ENCODE measurements at places on chromosomes 12 and 14.
A peak's percentile ranks its signal among the peaks of the same experiment; 100 is the strongest.

GRCh38 chr12:62191491-62192179, 68.6 kb upstream of the USP15 start:
- DNase-seq: no peak

DNA sequence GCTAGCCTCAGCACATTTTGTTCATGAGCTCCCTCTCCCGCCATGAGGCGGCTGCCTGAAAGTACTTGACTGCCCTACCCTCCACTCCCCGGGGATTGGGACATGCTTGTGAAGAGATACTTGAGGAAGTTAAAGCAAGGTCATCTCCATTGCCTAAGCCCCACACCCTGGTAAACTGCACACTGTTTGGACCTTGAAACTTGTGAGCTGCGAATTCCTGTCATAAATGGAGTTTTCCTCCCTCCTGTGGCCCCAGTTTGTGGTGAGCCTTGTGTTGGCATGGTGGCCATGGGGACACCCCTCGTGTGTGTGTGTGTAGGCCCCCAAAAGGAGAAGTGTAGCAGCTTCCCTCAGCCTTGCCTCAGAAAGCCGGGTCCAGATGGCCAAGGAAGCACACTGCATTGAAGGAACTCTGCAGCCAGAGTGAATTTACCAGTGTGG, 395.5 kb downstream of the ZFP36L1 start:
- no peak for DNase-seq

GRCh38 chr12:4243091-4243490, 30.5 kb upstream of the CCND2 start:
- no peak for DNase-seq

- DNase-seq: peak; percentile 30
Observed at GRCh38 chr12:56521590-56522371, at the start of gene RBMS2. Gene RBMS2 (plus strand): TSS chr12:56521820. CDS start chr12:56522024, 204 bp downstream.

DNA sequence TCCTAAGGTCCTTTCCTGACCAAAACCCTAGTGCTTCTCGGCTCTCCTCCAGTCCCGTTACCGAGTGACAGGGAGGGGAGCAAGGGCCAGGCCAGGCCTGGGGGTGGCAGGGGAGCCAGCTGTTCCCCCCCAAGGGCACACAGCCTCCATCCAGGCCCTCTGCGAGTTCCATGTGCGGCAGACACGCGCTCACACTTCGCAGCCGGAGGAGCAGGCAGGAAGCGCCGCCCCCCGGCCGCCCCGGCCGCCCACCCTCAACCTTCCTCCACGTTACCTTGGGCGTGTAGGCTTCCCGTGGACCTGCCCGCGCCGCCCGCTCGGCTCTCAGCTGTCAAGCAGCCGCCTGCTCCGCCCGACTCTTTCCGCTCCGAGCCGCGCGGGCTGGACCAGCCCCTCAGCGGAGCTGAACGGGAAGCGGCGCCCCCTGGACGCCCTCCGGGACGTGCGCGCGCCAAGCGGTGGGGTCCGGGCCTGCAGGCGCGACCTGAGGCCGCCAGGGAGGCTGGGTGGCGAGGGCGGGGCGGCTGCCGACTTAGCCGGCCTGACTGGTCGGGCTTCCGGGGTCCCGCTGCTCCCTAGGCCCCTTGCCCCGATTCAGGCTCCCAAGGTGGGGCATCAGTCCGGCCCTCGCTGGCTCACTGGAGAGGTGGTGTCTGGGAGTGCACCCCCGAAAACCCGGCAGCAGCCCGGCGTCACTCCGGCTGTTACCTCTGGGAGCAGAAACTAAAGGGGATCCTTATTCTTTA, at the start of gene CRACR2A:
CRACR2A (minus strand) TSS at position 369 of the 746 bp plus-strand sequence. CDS start 56,110 bp downstream, outside the sequence.
- DNase-seq: peak; percentile 68

DNA sequence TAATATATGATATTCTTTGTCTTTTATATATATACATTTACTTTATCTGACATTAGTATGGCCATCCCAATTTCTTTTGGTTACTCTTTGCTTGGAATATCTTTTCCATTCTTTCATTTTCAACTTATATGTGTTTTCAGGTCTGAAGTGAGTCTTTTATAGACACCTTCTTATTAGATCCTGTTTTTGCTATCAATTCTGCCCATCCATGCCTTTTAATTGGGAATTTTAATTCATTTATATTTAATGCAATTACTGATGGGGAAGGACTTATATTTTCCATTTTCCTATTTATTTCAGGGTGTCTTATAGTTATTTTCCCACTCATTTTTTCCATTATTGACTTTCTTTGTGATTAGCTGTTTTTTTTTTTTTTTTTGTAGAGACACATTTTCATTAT, 43.4 kb downstream of the GABARAPL1 start:
- DNase-seq: no peak

- DNase-seq: no peak
Observed at GRCh38 chr14:90332271-90332584, 487 bp upstream of the NRDE2 start.

DNA sequence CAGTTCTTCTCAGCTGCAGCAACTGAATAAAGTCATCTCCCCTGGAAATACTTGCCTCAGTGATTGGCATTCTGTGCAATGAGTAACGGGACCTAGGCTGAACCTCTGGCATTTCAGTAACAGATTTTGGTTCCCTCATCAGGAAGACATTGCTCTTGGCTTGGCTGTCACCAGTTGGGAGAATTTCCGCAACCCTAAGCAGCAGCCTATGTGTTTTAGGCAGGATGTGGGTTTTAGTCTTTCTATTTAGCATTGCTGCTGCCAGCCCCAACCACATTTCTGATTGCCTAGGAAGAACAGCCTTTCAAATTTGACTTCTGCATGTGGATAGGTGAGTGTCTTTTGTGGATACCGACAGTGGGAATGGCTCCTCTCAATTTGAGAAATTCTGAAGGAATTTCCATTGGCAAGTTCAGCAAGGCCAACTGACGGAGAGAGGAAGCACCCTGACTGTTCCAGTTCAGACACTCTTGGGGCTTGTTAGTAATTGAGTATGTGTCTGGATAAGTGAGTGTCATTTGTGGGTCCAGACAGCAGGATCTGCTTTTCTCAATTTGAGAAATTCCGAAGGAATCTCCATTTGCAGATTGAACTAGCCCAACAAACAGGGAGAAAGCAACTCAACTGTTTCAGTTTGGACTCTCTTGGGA, 19.0 kb upstream of the CLEC2A start:
- DNase-seq: no peak

DNA sequence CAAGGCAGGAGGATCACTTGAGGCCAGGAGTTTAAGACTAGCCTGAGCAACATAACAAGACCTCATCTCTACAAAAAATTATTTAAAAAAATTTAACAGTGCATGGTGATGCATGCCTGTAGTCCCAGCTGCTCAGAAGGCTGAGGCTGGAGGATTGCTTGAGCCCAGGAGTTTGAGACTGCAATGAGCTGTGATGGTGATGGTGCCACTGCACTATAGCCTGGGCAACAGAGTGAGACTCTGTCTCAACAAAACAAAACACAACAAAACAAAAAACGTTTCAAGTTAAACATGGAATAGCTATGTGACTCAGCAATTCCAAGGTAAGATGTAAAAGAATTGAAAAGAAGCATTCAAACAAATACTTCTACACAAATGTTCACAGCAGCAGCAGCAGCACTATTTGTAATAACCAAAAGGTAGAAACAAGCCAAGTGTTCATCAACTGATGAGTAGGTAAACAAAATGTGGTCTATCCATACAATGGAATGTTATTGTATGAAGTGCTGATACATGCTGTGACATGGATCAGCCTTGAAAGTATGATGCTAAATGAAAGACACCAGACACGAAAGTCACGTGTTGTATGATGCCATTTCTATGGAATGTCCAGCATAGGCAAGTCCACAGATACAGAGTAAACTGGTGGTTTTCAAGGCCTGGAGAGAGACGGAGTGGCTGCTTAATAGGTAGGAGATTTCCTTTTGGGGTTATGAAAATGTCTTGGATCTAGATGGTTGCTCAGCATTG, 31.4 kb downstream of the CFAP251 start:
- no peak for DNase-seq

- no peak for DNase-seq
Observed at GRCh38 chr12:98738002-98738401, 92.9 kb downstream of the APAF1 start.

- no peak for DNase-seq
Observed at GRCh38 chr14:105282098-105282725, 18.6 kb downstream of the BRF1 start.

- no peak for DNase-seq
Observed at GRCh38 chr12:68102731-68103130, 56.8 kb downstream of the IFNG start.

GRCh38 chr12:102847131-102847530, 69.9 kb downstream of the PAH start:
- DNase-seq: no peak

DNA sequence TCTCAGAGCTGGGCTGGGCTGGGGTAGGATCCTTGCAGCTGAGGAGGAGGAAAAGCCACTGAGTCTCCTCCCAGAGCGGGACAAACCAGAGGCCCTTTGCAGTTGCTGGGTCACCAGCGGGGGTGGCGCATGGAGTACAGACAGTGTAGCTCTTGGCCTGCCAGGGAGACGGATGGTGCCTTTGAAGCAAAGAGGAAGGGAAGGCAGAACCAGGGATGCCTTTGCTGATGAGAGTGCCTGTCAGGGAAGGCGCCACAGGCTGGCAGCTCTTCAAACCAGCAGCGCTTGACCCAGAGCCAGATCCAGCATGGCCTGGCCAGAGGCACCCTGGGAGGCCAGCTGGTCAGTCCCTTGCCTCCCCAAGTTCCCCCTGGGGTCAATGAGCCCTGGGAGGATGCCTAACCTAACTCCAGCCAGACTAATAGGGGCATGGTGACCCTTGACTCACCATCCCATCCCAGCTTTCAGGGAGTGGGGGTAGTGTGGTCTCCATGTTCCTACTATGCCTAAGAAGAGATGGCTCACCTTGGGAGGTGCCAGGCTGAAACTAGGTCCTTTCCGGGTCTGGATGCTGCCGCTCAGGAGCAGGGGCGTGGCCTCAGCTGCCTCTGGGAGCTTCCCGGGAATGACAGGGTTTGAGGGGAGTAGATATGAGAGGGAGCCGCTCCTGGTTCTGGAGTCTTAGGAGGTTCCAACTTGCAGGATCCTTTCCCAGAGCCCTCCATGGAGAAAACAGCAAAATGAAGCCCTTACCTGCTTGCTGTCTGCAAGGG, 19.8 kb downstream of the VASH1 start:
- DNase-seq: no peak

DNA sequence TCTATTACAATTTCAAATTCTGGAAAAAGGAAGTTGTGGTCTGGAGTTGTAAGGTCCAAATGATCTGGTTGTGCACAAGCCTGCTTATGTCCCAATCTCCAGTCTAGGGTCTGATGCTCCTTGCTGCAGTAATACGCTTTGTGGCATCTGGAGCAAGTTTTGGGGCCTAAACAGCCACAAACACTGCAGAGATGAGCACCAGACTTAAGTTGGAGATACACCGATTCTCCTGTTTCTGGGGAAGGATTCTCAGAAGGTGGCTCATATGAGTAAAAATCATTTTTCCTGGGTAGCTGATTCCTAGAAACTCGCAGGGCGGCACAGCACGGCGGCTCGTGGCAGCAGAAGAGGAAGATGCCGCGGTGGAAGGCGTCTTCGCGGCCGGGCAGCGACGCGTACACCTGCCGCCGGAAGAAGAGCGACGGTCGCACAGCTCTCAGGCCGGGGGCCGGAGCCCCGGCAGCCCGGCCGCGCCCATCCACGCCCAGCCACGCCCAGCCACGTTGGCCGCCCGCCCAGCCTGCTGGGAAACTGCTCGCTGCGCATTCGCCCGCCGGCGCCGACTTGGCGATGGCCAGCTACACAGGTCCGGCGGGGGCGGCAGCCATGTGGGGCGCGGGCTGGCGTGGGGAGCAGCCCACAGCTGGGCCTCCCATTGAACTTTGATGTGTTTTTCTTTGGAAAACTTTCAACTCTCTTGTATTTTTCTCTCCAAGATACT, 129.0 kb downstream of the ASCL4 start:
- DNase-seq: no peak

- no peak for DNase-seq
Observed at GRCh38 chr12:121574025-121574424, 6.8 kb downstream of the KDM2B start.

DNA sequence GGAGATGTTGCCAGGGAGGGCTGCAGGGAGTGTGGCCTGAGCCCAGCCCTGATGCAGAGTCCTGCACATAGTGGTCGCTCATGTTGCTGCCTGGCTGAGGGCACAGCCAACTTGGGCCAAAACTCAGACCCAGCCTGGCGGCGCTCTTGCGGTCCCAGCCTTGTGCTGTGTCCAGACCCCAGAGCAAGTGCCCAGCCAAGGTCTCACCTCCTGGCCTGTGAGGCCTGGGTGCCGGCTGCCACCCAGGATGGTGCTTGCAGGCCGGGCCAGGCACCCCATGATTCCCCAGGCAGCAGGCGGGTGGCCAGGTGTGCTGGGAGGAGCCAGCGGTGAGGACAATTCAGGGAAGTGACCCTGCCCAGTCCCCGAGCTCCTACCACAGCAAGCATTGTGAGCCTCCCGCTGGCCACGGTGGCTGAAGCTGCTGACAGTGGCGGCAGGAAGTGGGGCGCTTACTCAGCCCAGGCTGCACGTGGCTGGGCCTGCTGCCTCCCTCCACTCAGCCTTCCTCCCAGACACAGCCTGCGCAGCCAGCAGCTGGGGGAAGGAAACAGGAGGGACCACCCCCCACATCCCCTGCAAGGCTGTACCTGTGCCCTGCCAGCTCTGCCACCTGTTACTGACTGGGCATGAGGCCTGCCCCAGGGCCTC, 17.7 kb upstream of the PGF start:
- DNase-seq: no peak

DNA sequence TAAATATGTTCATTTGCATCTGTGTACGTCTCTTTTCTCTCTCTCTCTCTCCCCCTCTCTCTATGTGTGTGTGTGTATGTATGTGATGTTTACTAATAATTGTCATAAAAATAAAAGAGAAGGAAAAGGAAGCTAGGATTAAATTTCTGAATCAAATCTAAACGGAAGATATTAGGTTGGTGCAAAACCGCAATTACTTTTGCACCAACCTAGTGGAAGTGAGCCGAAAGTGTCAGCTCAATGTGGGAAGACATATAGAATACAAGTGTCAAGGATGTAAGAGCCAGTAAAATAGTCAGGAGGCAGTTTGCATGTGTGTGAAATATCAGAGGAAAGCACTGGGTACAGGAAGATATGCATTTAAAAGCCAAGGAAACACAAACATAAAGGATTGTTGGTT, 18.5 kb upstream of the OR4K17 start:
- no peak for DNase-seq

GRCh38 chr12:3041558-3042164, 35.5 kb upstream of the TSPAN9 start:
- no peak for DNase-seq

DNA sequence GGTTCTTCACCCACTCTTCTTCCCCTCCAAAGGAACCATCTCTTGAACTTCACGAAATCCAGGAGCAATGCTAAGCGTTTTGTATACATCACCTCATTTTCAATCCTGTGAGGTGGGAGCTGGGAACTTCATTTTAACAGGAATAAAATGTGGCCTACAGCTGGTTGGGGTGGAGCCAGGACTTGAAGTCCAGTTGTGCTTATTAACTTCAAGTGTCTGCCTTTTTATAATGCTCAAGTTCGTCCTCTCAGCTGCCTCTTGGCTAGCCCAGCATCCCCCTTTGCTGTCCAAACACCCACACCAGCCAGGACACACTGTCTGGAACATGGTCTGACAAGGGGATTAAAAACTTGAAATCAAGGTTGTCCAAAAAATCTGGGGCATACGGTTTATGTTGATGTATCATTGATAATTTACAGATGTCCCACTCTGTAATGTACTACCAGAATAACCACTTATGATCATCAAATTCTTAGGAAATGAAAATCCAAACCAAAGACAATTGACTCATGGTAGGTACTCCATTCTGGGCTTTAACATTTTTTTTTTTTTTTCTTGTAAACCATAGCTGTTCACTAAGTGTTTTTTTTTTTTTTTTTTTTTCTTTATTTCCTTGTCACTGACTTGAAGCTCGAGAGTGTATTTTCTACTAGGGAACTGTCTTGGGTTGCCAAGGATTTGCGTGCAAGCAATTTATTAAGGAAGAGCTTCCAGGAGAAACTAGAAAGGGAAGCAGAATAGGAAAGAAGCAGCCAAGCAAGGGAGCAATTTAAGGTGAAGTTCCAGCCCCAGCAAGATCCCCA, 252.3 kb downstream of the EFCAB11 start:
- no peak for DNase-seq
